ENCODE measurements at places on chromosomes 16 and 17.

DNA sequence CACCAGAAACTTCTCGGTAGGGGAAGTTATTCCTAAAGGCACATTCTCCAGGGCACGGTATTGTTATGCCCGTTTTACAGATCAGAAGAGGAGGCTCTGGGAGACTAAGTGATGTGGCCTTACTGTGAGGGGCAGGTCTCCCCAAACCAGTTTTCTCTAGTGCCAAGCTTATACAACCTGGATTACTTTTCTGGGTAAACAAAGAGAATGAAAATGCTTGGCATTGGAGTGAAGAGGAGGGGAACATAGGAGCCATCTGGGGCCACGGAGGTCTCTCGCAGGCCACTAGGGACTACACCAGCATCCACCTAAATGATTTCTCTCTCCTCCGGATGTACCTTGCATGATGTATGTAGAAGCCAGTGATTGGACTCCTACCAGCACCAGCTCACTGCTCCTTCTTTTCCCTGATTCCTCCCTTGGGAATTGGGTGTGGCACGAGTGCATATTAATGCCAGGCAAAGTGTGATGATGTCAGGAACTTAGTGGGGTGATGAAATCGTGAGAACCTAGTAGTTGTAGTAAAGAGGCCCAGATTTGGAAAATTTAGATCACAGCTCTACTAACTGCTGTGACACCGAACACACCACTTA, 674 bp downstream of the TOM1L1 start:
- no peak for DNase-seq

DNA sequence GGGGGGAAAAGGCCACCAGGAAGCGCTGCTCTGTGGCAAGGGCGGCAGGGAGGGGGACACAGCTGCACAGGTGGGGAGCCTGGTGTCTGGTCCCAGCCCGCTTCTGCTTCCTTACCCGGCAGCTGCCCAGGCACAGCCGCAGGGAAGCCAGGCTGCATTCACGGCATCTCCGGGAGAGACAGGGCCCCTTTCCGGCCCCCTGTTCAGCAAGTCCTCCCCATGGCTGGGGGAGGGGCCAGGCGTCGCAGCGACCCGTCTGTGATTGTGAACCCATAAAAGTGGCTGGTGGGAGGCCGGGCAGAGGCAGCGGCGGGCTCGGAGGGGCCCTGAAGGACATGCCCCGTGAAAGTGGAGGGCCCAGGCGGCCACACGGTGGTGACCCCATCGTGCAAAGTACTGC, 28.7 kb downstream of the SOX8 start:
- no peak for DNase-seq

DNA sequence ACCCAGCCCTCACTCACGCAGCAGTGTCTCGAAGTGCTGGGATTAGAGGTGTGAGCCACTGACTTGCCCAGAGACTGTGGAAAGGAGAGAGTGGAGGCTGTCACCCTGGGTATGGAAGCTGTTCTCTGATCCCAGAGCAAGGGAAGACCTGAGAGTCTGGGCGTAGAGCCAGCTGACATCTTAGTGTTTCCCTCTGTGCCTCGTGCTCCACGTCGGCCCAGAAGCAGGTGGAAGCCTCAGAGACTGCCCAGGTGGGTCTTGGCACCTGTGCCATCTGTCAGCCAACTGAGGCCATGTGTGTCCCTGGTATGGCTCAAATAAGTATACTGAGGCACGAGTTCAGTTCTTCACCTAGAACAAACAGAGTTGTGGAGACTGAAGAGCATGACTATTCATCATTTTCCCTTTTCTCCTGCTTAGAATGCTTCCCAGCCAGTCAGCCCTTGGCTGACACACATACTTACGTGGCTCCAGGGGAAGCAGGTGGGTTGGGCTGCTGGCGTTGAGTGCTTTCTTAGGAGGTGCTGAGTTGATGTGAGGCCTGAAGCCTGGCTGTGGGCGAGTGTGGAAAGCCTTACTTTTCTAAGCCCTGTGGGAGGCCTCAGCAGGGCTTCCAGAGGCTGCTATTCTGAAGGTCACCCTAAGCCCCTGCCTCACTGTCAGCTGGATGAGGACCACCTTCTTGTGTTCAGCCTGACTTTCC, 8.1 kb downstream of the CTRL start:
- DNase-seq = no peak

DNA sequence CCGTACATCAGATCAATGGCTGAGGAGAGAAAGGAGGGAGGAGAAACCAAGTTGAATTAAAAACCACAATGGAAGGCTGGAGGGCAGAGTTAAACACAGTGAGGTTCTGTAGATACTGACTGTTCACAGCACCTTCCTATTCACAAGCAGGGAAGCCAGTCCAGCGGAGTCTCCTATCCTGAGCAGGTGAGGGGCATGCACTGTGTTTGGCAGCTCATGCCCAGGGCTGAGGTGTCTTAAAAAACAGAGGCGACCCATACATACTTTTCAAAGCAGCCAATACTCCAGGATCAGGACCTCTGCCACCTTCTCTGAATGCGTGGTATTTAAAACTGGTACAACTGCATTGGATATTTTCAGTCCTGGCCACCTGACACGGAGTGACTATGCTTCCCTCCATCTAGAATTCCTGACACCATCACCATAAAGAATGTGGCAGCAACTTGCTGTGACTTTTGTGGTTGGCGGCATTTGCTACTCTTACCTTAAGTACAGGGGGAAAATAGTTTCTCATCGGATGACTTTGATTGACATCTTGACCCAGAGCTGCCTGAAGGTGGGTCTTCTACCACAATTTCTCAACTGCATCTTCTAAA, 21.5 kb downstream of the USP22 start:
- no peak for DNase-seq

GRCh38 chr16:71709229-71709781, 15.2 kb downstream of the PHLPP2 start:
- DNase-seq = no peak

DNA sequence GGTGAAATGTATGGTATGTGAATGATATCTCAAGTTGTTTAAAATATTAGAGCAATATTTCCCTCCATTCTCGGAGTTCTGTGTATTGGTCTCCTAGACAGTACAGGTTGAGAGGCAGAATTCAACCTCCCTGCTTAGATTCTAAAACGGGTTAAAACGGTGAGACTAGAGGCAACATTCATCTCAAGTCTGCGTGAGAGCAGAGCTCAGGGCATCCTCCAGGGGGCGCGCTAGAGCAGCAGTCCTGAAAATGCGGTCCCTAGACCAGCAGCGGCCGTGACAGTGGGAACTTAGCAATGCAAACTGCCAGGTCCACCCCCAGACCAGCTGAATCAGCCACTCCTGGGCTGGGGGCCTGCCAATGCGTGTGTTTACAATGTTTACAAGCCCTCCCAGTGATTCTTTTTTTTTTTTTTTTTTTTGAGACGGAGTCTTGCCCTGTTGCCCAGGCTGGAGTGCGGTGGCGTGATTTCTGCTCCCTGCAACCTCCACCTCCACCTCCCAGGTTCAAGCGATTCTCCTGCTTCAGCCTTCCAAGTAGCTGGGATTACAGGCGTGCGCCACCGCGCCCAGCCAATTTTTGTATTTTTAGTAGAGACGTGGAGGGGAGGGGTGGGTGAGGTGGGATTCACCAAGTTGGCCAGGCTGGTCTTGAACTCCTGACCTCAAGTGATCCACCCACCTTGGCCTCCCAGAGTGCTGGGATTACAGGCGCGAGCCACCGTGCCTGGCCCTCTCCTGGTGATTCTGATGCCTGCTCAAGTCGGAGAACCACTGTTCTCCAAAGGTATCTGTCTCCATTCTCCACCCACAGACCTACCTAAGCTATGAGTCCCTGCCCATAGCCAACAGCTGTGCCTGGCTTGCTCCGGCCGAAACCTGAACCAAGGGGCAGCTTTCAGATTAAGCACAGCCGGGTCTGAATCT, 24.2 kb downstream of the KLHL36 start:
- no peak for DNase-seq

- DNase-seq = no peak
Observed at GRCh38 chr17:77394540-77395295, 253.9 kb downstream of the SEC14L1 start.

DNA sequence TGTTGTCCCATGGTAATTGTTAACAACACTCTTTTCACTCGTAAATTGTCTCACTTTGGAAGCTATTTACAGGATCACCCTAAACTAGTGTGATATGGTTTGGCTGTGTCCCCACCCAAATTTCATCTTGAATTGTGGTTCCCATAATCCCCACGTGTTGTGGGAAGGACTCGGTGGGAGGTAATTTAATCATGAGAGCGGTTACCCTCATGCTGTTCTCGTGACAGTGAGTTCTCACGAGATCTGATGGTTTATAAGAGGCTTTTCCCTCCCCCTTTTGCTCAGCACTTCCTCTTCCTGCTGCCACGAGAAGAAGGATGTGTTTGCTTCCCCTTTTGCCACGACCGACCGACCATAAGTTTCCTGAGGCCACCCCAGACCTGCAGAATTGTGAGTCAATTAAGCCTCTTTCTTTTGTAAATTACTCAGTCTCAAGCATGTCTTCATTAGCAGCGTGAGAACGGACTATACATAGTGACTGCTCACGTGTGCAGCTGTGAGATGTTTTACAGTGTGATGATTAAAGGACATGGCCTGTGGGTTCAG, 34.4 kb downstream of the DNAH3 start:
- no peak for DNase-seq

Data from type B pancreatic cell (in vitro differentiated cells).